Mesenchymal stem cell (in vitro differentiated cells and primary cell): ENCODE measurements at places on chromosomes 5 and 9.

- no peak overlapping the region for H3K4me3 ChIP-seq
- no peaks in the 10 kb centered on the region for H3K4me1 ChIP-seq
- DNase-seq, result no peak
- no peaks in the 10 kb centered on the region for H3K27me3 ChIP-seq
Observed at GRCh38 chr5:110096419-110096818, 406.7 kb downstream of the MAN2A1 start.

DNA sequence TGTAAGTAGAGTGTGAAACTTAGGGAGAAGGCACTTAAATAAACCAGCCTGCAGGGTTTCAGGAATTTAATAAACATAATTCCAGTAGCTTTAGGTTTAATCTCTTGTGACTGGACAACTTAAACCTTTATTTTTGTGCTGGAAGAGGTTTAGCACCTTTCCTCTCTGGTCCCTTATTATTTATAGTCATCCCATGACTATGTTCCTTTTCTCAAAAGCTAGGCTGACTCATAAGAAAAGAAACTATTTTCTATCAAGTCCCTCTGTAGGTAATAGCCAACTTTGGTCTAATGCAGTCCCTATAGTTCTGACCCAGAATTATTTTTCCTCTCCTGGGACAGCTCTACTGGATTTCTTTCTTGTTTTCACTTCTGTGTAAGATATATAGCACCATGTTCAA is 588.9 kb downstream of the NR2F1-AS1 start:
- H3K36me3 ChIP-seq, result no peaks in the 10 kb centered on the region
- DNase-seq, result peak; percentile 15
- H3K27me3 ChIP-seq, result no peaks in the 10 kb centered on the region
- H3K4me3 ChIP-seq, result no peak overlapping the region
- H3K27ac ChIP-seq, result no peak overlapping the region
- H3K4me1 ChIP-seq, result peaks cover 2% of the 10 kb centered on the region

GRCh38 chr5:140042643-140043507 is at the start of gene NRG2:
Gene NRG2 (minus strand): TSS chr5:140043299.
- peaks cover 20% of the 10 kb centered on the region for H3K4me1 ChIP-seq
- peak within 1 kb of the TSS; percentile 77 for H3K4me3 ChIP-seq
- no peaks in the 10 kb centered on the region for H3K36me3 ChIP-seq
- no peak within 1 kb of the TSS for H3K27ac ChIP-seq
- H3K27me3 ChIP-seq, result no peaks in the 10 kb centered on the region

- H3K4me1 ChIP-seq, result no peaks in the 10 kb centered on the region
- no peak for DNase-seq
- no peaks in the 10 kb centered on the region for H3K27me3 ChIP-seq
- no peak overlapping the region for H3K4me3 ChIP-seq
- H3K27ac ChIP-seq, result no peak overlapping the region
Observed at GRCh38 chr5:102654559-102655349, 100.4 kb upstream of the PAM start.

DNA sequence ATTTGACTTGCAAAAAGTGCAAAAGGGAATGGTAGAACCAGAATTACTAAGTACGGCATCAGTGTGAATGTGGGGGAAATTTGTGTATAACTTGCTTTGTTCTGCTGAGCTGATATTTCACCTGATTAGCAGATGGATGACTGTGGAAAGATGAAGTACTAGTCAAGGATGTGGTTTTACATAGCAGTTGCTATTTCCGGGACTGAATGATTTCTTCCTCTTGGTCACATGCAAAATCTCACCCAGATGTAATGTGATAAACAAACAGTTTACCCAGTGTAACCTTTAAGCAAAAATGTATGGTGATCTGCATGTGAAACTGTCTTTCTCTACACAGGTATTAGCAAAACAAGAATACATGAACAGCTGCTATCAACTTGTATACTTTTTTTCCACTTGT is 46.1 kb downstream of the DCP2 start:
- peaks cover 87% of the 10 kb centered on the region for H3K36me3 ChIP-seq
- peak; percentile 57 for DNase-seq
- H3K27me3 ChIP-seq, result no peaks in the 10 kb centered on the region

GRCh38 chr9:29548436-29548835 is 1975.2 kb upstream of the C9orf72 start:
- no peak for DNase-seq
- no peak overlapping the region for H3K27ac ChIP-seq
- H3K4me1 ChIP-seq, result no peaks in the 10 kb centered on the region
- H3K27me3 ChIP-seq, result no peaks in the 10 kb centered on the region

GRCh38 chr9:117744369-117744768 is 40.2 kb downstream of the TLR4 start:
- H3K4me1 ChIP-seq, result peaks cover 1% of the 10 kb centered on the region
- DNase-seq, result no peak
- H3K27ac ChIP-seq, result no peak overlapping the region
- no peak overlapping the region for H3K4me3 ChIP-seq
- H3K27me3 ChIP-seq, result peaks cover 40% of the 10 kb centered on the region
- H3K36me3 ChIP-seq, result peaks cover 4% of the 10 kb centered on the region

GRCh38 chr5:146107901-146108300 is 2.5 kb upstream of the PLAC8L1 start:
- no peak overlapping the region for H3K27ac ChIP-seq
- peak; percentile 4 for DNase-seq
- no peak overlapping the region for H3K4me3 ChIP-seq
- H3K4me1 ChIP-seq, result no peaks in the 10 kb centered on the region
- H3K36me3 ChIP-seq, result peaks cover 31% of the 10 kb centered on the region

- DNase-seq, result no peak
- no peak overlapping the region for H3K27ac ChIP-seq
- H3K36me3 ChIP-seq, result no peaks in the 10 kb centered on the region
- no peaks in the 10 kb centered on the region for H3K27me3 ChIP-seq
Observed at GRCh38 chr9:7862170-7862569, 62.6 kb upstream of the DMAC1 start.

DNA sequence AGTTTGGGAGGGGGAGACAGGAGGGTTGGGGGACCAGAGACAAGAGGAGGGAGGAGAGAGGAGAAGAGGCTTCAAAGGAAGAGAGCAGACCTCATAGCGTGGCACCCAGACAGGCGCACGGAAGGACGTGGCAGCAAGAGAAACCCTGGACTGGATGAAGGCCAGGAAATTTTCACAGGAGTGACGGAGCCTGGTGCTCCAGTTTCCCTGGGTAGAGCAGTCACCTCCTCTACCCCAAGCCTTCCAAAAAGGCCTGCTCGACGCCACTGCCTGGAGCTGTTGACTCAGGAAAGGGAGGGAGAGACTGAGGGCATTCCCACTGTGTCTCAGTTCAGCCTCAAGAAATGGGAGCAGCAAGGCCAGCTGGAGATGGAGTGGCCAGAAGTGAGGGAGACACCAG is 19.3 kb downstream of the AK8 start:
- H3K4me3 ChIP-seq, result no peak overlapping the region
- no peak overlapping the region for H3K27ac ChIP-seq
- no peak for DNase-seq
- peaks cover 10% of the 10 kb centered on the region for H3K4me1 ChIP-seq
- peaks cover 11% of the 10 kb centered on the region for H3K27me3 ChIP-seq

DNA sequence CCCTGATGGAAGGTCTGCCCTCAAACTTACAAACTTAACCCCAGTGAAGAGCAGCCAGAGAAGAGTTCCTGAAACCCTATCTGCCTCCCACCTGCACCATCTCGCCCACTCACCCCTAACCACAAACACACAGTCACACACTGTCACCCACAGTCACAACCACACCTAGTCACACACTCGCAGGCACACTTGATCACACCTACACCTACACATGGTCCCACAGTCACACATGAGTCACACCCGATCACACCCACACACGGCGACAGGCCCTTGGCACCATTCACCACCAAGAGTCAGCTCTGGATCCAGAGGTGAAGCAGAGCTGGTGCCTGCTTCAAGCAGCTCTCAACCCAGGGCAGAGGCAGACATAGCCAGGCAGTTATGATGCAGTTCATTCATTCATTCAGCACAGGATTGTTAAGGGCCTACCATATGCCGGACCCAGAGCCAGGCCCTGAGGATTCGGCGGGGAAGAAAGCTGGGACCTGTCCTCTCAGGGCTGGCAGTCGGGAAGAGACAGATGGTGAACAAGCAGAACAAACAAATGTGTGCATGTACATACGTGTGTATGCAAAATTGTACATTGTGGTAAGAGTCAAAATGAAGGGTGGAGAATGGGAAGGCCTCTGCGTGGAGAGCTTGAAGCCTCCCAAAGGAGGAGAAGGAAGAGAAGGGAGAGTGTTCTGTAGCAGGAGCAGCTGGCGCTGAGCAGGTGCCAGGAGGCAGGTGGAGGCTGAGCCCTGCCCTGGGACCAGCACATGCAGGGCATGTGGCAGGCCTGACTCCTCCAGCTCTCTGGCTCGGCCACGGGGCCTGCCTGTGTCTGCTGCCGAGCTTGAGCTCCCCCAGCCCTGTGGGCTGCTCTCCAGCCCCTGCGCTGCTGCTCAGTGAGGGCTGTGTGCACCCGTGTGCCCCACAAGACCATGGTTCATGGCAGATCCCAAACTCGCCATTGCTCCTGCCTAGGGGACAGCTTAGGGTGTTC is 6.4 kb downstream of the TSPAN17 start:
- peaks cover 53% of the 10 kb centered on the region for H3K36me3 ChIP-seq
- H3K4me3 ChIP-seq, result no peak overlapping the region
- H3K27ac ChIP-seq, result no peak overlapping the region

DNA sequence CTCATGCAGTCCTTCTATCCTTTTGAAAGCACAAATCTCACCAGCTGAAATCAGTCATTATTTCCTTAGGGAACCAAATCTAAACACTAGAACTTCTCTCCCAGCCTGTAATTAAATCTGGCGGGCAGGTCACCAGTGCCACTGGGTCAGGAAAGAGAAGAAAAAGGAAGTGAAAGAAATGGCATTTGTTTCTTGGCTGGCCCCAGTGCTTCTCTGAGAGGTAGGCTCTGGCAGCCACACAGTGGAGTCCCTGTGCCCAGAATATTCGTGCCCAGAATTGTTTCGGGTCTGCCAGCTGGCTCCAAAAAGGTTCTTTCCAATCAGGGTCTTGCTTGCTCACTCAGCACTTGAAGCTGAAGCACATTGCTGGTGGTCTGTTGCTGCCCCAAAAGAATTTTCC is 133.9 kb upstream of the MTAP start:
- no peak overlapping the region for H3K27ac ChIP-seq
- no peaks in the 10 kb centered on the region for H3K36me3 ChIP-seq
- DNase-seq, result no peak

DNA sequence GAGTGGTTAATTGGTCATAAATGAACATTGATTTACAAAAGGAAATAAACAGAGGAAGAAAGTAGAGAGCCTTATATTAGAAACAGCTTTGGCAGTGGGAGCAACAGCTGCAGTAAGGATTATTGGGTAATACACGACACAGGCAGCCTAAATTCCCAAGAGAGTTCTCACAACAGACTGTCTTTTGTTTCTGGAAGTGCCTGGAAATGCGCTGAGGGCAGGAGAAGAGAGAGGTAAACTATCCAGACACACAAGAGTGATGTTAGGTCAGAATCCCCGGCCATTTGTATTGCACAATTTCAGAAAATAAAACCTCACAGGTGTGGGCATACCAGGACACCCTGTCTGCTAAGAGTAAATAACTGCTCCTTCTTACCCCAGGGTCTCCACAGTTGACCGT is 450.4 kb upstream of the CTNND2 start:
- no peak overlapping the region for H3K4me3 ChIP-seq
- no peak overlapping the region for H3K27ac ChIP-seq
- no peaks in the 10 kb centered on the region for H3K36me3 ChIP-seq
- no peaks in the 10 kb centered on the region for H3K4me1 ChIP-seq
- DNase-seq, result no peak

- H3K27ac ChIP-seq, result no peak overlapping the region
- peak; percentile 97 for DNase-seq
- H3K27me3 ChIP-seq, result no peaks in the 10 kb centered on the region
- no peaks in the 10 kb centered on the region for H3K4me1 ChIP-seq
- peaks cover 37% of the 10 kb centered on the region for H3K36me3 ChIP-seq
- no peak overlapping the region for H3K4me3 ChIP-seq
Observed at GRCh38 chr9:81613002-81613812, 76.1 kb downstream of the TLE1 start.

DNA sequence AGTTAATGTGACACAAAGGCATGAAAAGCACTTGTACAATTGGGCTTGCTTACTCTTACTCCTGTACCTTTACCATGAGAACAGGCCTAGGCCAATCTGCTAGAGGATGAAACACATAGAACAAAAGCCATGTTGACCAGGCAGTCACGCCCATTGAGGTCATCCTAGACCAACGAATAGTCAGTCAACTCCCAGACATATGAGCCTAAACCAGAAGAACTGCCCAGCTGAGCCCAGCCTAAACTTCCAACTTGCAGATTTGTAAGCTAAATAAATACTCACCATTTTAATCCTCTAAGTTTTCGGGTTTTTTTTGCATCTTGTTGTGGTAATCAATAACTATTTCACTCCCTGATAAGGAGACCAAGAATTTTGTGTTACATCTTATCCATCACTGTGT is 164.8 kb upstream of the ADRA1B start:
- no peak for DNase-seq
- H3K27ac ChIP-seq, result no peak overlapping the region
- no peaks in the 10 kb centered on the region for H3K36me3 ChIP-seq
- H3K4me1 ChIP-seq, result no peaks in the 10 kb centered on the region

DNA sequence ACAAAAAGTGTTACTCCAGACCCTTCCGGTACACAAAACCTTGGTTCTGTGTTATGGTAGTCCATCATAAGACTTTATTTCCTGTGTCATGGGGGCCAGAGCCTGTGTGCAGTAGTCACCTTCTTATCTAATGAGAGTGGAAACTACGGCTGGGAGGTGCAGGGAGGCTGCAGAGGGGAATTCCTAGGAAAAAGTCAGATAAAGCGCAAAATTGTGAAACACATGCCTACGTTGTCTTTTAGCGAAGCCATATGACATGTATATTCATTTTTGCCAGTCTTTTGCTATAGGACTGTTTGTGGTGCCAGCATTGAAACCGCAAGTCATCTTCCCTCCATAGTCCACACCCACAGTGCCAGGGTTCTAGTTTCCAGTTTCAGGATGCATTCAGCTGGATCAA is 80.7 kb downstream of the PPARGC1B start:
- H3K4me3 ChIP-seq, result no peak overlapping the region
- no peaks in the 10 kb centered on the region for H3K27me3 ChIP-seq
- no peak overlapping the region for H3K27ac ChIP-seq
- H3K4me1 ChIP-seq, result peaks cover 12% of the 10 kb centered on the region
- no peaks in the 10 kb centered on the region for H3K36me3 ChIP-seq
